ENCODE measurements at places on chromosomes 4 and X. TPM values are rescaled to one million over a fixed set of nuclear protein-coding genes. Genes with fewer than 3 reads are reported as not detected.

SMIM10L2A gene
- 2.8 TPM for total RNA-seq

F9 gene
- total RNA-seq, result not detected

RTL5 gene
- total RNA-seq, result 8.4 TPM

TCEAL7 gene
- total RNA-seq, result not detected

GRCh38 chr4:140635606-140636005, 66.8 kb upstream of the UCP1 start:
- no peaks in the 10 kb centered on the region for H3K27me3 ChIP-seq
- DNase-seq, result no peak
- no peak overlapping the region for H3K27ac ChIP-seq
- no peaks in the 10 kb centered on the region for H3K36me3 ChIP-seq
- no peak overlapping the region for H3K4me3 ChIP-seq
- H3K4me1 ChIP-seq, result no peaks in the 10 kb centered on the region

DNA sequence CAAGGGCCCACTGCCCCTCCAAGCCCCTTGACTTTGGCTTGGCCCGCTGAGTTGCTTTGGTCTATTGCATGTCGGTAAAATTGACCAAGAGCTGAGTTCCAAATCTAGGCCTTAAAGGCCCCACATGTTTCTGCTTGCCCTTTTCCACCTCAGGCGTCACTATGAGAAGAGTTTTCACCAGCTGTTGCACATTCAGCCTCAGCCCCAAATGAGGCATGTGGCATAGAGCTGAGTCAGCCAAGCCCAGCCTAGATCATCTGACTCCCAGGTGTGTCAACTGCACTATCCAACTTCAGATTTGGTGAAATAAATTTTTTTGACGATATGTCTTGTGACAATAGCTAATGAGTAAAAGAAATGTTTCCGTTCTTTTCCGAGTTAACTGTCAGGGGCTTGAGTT, 424.5 kb upstream of the FAM47C start:
- H3K27ac ChIP-seq, result no peak overlapping the region
- no peaks in the 10 kb centered on the region for H3K36me3 ChIP-seq
- DNase-seq, result no peak
- no peaks in the 10 kb centered on the region for H3K27me3 ChIP-seq
- no peaks in the 10 kb centered on the region for H3K4me1 ChIP-seq
- H3K4me3 ChIP-seq, result no peak overlapping the region

DNA sequence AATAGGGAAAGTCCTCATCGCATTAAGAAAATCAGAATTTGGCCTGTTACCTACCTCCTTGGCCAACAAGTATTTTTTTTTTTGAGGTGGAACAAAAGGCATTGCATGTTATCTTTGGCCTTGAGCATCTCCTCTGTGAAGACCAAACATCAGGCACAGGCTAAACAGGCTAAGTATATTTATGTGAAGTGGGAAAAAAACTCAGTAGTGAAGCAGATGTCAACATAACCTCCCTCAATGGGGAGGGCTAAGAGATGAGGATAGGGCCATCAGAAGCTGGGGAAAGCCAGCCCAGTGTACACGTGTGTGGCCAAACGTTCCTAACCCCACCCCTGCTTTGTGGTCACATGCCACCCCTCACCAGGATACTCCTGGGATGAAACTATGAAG, 102.5 kb downstream of the FNIP2 start:
- H3K4me3 ChIP-seq, result no peak overlapping the region
- DNase-seq, result no peak
- H3K36me3 ChIP-seq, result no peaks in the 10 kb centered on the region
- H3K4me1 ChIP-seq, result no peaks in the 10 kb centered on the region
- H3K27me3 ChIP-seq, result no peaks in the 10 kb centered on the region

- DNase-seq, result no peak
- H3K4me3 ChIP-seq, result no peak overlapping the region
- H3K36me3 ChIP-seq, result no peaks in the 10 kb centered on the region
- H3K4me1 ChIP-seq, result no peaks in the 10 kb centered on the region
- H3K27me3 ChIP-seq, result no peaks in the 10 kb centered on the region
These were observed 70.2 kb downstream of the CXXC4 start for GRCh38 chr4:104424475-104424941.

GRCh38 chr4:162706632-162707031, 460.1 kb downstream of the NAF1 start:
- no peak overlapping the region for H3K27ac ChIP-seq
- no peaks in the 10 kb centered on the region for H3K27me3 ChIP-seq
- DNase-seq, result no peak
- no peaks in the 10 kb centered on the region for H3K36me3 ChIP-seq
- no peaks in the 10 kb centered on the region for H3K4me1 ChIP-seq

GRCh38 chr4:154076921-154077320, 288.0 kb upstream of the SFRP2 start:
- no peaks in the 10 kb centered on the region for H3K4me1 ChIP-seq
- DNase-seq, result no peak
- H3K27ac ChIP-seq, result no peak overlapping the region

- no peaks in the 10 kb centered on the region for H3K27me3 ChIP-seq
- no peak overlapping the region for H3K4me3 ChIP-seq
- DNase-seq, result no peak
- no peaks in the 10 kb centered on the region for H3K36me3 ChIP-seq
These were observed 19.8 kb upstream of the CCDC149 start for GRCh38 chr4:24932515-24933225.

- no peaks in the 10 kb centered on the region for H3K36me3 ChIP-seq
- H3K27ac ChIP-seq, result no peak overlapping the region
- H3K4me3 ChIP-seq, result no peak overlapping the region
- H3K27me3 ChIP-seq, result no peaks in the 10 kb centered on the region
- H3K4me1 ChIP-seq, result no peaks in the 10 kb centered on the region
These were observed 1577.7 kb upstream of the TENM3 start for GRCh38 chr4:180665481-180665880.

DNA sequence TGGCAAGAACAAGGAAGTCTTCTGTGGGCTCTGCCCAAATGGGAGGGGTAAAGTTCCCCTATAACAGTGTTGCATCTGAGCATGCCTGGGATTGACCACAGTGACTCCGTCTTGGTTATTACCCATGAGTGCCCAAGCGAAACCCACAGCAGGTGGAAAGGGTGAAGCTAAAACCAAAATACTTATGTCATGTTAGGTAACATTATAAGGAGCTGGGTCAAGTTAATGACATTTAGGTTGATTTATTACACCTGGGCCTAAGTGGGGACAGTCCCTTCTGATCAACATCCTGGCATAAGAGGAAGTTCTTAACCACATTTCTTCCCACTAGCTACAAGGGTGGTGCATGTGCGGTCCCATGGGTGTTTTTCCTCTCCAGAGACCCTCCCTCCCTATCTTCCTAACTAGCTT, 1.3 kb upstream of the ZNF732 start:
- H3K4me1 ChIP-seq, result peaks cover 10% of the 10 kb centered on the region
- no peaks in the 10 kb centered on the region for H3K36me3 ChIP-seq
- H3K27ac ChIP-seq, result no peak overlapping the region
- H3K4me3 ChIP-seq, result no peak overlapping the region

- no peaks in the 10 kb centered on the region for H3K4me1 ChIP-seq
- H3K27me3 ChIP-seq, result no peaks in the 10 kb centered on the region
- H3K4me3 ChIP-seq, result no peak overlapping the region
These were observed 16.1 kb downstream of the ADRA2C start for GRCh38 chr4:3781997-3782930.

- H3K4me3 ChIP-seq, result no peak overlapping the region
- H3K36me3 ChIP-seq, result no peaks in the 10 kb centered on the region
- no peak for DNase-seq
- H3K4me1 ChIP-seq, result no peaks in the 10 kb centered on the region
These were observed 52.8 kb upstream of the PPP3CA start for GRCh38 chr4:101400096-101400495.

- H3K27me3 ChIP-seq, result no peaks in the 10 kb centered on the region
- H3K4me3 ChIP-seq, result no peak overlapping the region
- H3K27ac ChIP-seq, result no peak overlapping the region
- H3K4me1 ChIP-seq, result peaks cover 14% of the 10 kb centered on the region
- DNase-seq, result no peak
These were observed 82.9 kb upstream of the RBPJ start for GRCh38 chr4:26237916-26238315.

GRCh38 chr4:128570387-128570975, 239.0 kb upstream of the JADE1 start:
- no peak overlapping the region for H3K27ac ChIP-seq
- H3K36me3 ChIP-seq, result no peaks in the 10 kb centered on the region
- H3K27me3 ChIP-seq, result no peaks in the 10 kb centered on the region
- H3K4me3 ChIP-seq, result no peak overlapping the region
- DNase-seq, result no peak
